ENCODE measurements at places on chromosomes 6 and 20.

DNA sequence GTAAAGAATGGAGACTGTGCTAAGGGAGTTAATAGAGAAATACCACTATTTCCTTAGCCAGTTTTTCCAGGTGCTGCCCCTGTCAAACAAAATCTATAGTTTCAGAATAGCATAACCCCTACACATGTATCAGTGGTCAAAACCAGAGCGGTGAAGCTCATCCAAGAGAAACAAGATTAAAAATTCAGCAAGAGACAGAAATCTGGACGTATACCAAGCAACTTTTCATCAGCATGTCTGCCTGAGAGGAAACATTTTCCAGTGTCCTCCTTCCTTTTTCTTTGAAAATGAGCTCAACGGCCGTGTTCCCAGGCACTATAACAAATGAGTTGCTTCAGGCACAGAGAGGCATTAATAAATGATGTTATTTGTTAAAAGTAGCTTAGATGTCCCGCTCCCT is 416.5 kb downstream of the BCKDHB start:
- peak; percentile 88 for DNase-seq

DNA sequence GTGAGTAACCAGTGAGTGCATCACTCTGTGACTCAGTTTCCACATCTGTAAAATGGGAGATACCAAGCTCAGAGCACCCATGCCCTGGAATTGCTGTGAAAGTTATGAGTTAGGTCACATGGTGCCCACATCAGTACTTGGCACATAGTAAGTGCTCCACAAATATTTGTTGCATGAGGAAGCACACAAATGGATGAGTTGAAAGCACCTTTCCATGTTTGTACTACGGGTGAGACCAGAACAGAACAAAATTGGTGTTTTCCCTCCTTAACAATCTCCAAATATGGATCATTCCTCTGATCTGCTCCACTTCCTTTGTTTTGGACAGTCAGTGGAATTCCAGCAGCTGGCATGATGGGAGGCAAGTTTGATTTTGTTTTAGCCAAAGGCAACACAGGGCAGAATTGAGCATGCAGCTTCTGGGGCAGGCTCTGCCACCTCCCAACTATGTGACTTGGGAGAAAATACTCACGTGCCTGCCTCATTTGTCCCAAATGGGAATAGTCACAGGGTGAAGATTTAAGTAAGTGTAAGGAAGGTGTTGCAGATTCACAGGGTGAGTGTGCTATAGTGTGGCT is 503.7 kb upstream of the SULF2 start:
- no peak for DNase-seq

- DNase-seq = no peak
Measured at GRCh38 chr6:145823328-145823944, 8.8 kb upstream of the FBXO30 start.

- DNase-seq = no peak
Measured at GRCh38 chr6:139690007-139690406, 315.6 kb upstream of the CITED2 start.

DNA sequence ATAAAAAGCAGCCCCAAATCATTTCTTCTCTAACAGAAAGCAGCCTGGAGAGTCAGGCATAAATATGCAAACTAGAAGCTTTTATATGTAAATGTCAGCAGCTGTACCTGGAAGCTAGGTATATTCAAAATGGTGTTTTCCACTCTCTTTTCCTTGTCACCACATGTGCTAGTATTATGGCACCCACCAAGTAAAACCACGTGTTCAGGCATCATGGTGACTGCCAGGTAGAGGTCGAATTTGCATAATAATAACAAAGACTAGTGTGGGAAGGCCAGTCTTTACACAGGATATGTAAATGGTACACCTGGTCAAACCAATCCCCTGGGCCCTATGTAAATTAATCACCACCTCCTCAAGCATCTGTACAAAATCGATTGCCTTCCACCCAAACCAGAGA is 124.0 kb downstream of the MMUT start:
- no peak for DNase-seq

DNA sequence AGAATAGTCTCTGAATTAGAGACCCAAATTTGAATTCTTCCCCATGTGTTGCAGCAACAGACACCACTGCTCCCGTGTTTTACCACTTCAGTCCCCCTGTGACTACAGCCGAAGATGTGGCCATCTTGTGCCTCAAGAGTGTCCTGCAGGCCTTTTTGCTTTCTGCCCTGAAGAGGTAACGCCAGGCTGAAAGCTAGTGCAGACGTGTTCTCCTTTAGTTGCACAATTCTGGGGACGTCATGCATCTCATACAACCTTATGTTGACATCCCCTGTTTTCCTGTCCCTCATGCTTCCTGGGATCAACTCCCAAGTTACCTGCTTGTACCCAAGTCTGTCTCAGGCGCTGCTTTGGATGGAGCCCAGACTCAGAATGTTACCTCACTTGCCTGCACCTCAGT is 69.1 kb upstream of the SLC22A23 start:
- DNase-seq = no peak

All from fibroblast of upper back skin (primary cell).